ENCODE measurements at places on chromosomes 16 and 17. TPM values are rescaled to one million over a fixed set of nuclear protein-coding genes. Genes with fewer than 3 reads are reported as not detected.

C16orf89 gene
- 0.59 TPM for total RNA-seq

IKZF3 gene
- not detected for total RNA-seq

EPN3 gene
- not detected for total RNA-seq

DNA sequence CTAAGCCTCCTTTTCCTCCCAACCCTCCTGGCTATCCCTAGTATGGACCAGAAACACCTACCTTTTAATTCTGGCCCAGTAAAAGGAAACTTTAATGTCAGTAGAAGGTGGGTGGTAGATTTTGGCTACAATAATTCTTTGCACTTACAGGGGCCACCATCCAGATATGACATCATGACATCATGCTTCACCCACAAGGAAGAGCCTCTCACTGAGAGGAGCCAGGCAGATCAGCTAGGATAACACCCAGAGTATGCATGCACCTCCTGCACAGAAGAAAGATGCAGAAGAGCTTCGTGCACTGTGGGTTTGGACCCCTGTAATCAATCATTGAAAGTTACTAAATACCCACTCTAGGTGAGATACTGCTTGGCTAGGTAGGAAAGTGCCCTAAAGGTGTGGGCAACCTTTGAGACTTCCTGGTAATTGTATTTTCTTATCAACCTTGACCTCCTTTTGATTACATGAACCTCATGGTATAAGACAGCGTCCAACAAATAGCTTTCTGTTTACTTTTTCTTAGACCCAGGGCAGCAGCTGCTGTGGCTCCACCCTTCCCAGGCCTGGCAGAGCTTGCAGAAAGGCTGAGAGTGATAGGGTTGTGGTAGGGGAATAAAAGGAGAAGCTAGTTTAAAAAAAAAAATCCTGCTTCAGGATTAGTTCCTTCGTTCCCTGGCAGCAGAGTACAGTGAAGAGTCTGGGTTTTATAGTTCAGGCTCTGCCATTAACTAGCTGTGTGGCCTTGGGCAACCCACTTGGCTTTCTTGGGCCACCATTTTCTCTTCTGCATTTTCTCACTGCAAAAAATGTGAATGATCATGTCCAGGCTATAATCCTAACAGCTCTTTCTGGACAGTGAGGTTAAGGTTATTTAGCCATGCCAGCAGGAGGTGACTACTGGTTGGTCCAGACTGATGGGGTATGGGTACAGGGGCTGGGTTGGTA lies 6.2 kb downstream of the MAP3K14 start:
- peaks cover 77% of the 10 kb centered on the region for H3K4me1 ChIP-seq
- H3K4me3 ChIP-seq = no peak overlapping the region
- no peaks in the 10 kb centered on the region for H3K27me3 ChIP-seq
- peak overlapping the region; percentile 77 for H3K27ac ChIP-seq
- peaks cover 27% of the 10 kb centered on the region for H3K36me3 ChIP-seq

- H3K4me3 ChIP-seq = no peak overlapping the region
- H3K27ac ChIP-seq = no peak overlapping the region
- H3K27me3 ChIP-seq = no peaks in the 10 kb centered on the region
- H3K36me3 ChIP-seq = no peaks in the 10 kb centered on the region
- DNase-seq = no peak
Observed at GRCh38 chr16:5621826-5622225, 524.2 kb upstream of the EEF2KMT start.

- peaks cover 2% of the 10 kb centered on the region for H3K36me3 ChIP-seq
- H3K4me1 ChIP-seq = no peaks in the 10 kb centered on the region
- DNase-seq = peak; percentile 60
- no peak overlapping the region for H3K4me3 ChIP-seq
Observed at GRCh38 chr16:81676066-81676882, 102.8 kb upstream of the PLCG2 start.

- peak; percentile 89 for DNase-seq
- H3K27me3 ChIP-seq = no peaks in the 10 kb centered on the region
- no peak overlapping the region for H3K27ac ChIP-seq
- no peak overlapping the region for H3K4me3 ChIP-seq
- H3K4me1 ChIP-seq = peaks cover 52% of the 10 kb centered on the region
- H3K36me3 ChIP-seq = peaks cover 29% of the 10 kb centered on the region
Observed at GRCh38 chr17:40348562-40349476, 15.7 kb downstream of the GJD3 start.

GRCh38 chr16:13351181-13351580 lies 449.8 kb downstream of the SHISA9 start:
- H3K27ac ChIP-seq = no peak overlapping the region
- DNase-seq = no peak
- H3K36me3 ChIP-seq = no peaks in the 10 kb centered on the region
- H3K4me1 ChIP-seq = no peaks in the 10 kb centered on the region
- H3K4me3 ChIP-seq = no peak overlapping the region
- no peaks in the 10 kb centered on the region for H3K27me3 ChIP-seq

- H3K36me3 ChIP-seq = no peaks in the 10 kb centered on the region
- no peaks in the 10 kb centered on the region for H3K27me3 ChIP-seq
- no peaks in the 10 kb centered on the region for H3K4me1 ChIP-seq
Observed at GRCh38 chr16:79114759-79115158, 485.8 kb downstream of the MAF start.

DNA sequence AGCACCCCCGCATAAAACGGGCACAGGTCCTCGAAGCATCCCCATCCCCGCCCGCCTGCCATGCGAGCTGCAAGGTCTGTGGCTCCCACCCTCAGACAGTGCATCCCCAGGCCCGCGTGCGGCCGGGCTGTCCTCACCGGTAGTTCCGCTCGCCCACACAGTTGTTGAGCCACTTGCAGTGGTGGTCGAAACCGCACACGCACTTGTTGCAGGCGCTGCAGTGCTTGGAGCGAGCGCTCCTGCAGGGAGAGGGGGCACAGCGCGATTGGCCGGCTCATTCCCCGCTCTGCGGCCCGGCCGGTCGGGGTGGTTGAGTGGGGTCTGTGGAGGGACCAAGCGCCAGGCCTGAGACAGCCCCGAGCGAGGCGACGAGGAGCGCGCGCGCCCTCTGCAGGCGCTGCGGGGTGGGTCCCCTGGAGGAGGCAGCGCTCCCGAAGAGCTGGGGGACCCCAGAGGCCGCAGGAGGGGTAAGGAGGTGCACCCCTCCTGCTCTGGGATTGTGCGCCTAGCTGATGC lies 6.0 kb upstream of the TPPP3 start:
- H3K36me3 ChIP-seq = no peaks in the 10 kb centered on the region
- peak; percentile 96 for DNase-seq
- no peak overlapping the region for H3K27ac ChIP-seq
- H3K27me3 ChIP-seq = peaks cover 11% of the 10 kb centered on the region
